ENCODE measurements at places on chromosomes 6 and 20.
A peak's percentile ranks its signal among the peaks of the same experiment; 100 is the strongest.

- no peak for DNase-seq
These were observed 66.2 kb downstream of the SCML4 start for GRCh38 chr6:107757910-107758309.

- no peak for DNase-seq
These were observed 12.6 kb downstream of the PCMTD2 start for GRCh38 chr20:64268174-64268573.

GRCh38 chr20:41137614-41138474 is 501 bp downstream of the PLCG1 start:
- peak; percentile 73 for DNase-seq

DNA sequence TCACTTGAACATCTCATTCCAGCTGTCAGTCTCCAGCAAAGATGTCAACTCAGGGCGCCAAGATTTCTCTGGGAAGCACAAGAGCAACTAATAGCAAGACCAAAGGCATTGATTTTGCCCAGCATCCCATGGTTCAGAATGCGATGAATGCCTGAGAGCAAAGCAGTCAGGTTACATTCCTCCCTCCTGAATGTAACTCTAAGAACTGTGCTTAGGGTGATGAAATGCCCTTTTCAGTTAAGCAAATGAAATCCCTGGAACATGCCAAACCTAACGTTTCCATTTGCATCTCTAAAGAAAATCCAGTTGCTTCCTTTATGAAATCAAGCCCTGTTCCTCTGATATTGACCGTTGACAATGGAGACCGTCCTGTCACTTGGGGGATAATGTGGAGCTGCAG is 224.0 kb upstream of the PLN start:
- no peak for DNase-seq

GRCh38 chr6:109441069-109441816 is 719 bp downstream of the SMPD2 start:
- peak; percentile 65 for DNase-seq

DNA sequence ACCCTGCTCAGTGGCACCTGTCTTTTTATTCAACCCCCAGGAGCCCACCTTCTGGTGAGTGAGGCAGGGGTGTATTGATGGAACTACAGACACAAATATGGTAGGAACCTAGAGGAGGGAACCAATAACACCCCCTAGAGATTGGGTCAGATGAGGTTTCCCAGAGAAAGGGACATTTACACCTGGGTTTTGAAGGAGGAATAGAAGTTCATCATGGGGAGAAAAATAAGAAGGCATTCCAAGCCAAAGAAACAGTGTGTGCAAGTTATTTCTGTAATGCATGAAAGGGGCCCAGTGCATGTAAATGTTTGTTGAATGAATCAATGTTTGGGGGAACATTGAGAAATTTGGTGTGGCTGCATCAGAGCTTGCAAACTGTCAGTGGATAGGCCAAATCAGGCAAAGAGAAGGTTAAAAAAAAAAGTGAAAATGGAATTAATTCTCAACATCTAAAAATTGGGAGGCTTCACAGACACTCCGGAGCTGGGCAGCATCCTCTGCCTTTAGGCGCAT is 11.1 kb upstream of the KIAA1755 start:
- DNase-seq: no peak

DNA sequence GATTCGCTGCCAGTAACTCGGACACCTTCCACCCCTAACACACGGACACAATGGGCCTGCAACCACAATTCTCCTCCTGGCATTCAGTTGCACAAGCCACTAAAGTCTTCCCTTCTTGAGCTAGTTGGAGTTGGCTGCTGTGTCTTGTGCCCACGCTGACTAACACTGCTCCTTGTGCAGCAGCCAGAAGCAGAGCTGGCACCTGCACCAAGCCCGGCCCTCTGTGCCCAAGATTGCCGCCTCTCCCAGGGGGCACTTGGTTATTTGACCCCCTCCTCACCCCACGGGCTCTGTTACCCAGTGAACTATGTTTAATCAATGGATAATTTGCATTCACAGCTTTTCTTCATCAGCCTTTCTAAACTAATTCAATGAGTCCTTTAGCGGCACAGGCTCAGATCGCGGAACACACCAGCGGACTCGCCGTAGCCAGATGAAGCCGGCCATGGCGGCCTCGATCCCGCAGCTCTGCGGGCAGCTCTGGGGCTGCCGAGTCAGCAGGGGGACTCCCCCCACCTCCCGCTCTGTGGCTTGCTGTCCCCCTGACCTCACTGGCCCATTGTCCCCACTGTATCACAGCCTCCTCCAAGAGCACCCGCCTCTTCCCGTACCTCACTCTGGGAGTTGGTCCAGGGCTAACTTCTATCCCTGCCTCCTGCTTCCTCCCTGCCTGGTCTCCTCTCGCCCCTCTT is 94.8 kb upstream of the AFDN start:
- DNase-seq: no peak

DNA sequence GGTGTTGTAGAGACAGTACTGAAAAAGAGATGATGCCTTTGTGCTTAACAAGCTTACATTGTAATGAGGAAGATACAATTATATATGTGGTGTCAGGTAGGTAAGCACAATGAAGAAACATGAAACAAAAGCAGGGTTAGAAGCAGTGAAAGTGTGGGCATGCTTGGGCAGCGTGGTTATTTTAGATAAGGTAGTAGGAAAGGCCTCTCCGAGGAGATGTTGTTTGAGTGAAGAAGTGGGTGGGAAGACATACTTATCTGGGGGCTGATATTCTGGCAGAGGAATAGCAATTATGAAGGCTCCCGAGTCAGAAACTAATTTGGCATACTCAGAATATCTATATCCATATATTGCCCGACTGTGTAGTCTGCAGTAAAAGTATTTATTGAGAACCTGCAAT is 4.7 kb downstream of the CDKAL1 start:
- DNase-seq: no peak

DNA sequence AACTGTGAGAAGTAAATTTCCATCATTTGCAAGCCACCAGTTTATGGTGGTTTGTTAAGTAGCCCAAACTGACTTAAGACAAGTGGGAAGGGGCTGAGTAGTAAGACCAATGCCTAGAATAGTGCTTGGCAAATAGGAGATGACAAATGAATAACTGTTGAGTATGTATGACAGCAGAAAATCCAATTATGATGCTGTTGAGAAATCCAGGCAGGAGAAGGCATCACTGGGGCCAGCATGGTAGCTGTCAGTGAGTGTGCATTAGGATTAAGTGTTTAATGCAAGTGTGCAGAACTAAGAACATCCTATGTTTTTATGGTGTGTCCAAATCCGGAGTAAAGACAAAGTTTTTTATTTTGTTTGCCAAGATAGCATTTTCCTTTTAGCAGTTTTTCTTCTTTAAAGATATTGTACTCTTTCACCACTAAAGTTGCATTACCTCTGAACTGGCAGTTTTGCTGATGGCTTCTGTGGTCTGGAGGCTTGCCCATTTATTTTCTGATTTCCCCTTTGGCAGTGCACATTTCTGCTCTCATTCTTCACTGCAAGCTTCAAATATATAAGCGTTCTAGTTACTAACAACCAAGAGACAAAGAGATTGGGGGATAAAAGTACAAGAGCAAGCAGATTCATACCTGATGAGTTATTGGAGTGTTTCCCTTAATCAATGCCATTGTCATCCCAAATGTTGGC is 289.7 kb downstream of the KCNQ5 start:
- DNase-seq: no peak

DNA sequence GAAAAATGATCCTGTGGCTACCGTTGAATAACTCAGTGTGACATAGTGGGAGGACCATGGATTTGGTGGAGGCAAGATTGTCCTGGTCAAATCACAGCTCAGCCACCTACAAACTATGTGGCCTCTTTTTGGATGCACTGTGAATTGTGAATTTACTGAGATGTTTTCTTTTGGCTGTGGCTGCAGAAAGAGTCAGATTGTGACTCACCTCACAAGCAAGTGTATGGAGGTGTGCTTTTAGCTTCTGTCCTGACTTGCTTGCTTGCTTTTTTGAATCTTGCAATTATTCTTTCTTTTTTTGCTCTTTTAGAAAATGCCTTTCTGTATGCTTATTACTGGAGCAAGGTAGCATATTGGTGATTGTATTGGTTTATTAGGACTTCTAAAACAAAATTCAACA is 122.9 kb upstream of the FOXO3 start:
- no peak for DNase-seq

DNA sequence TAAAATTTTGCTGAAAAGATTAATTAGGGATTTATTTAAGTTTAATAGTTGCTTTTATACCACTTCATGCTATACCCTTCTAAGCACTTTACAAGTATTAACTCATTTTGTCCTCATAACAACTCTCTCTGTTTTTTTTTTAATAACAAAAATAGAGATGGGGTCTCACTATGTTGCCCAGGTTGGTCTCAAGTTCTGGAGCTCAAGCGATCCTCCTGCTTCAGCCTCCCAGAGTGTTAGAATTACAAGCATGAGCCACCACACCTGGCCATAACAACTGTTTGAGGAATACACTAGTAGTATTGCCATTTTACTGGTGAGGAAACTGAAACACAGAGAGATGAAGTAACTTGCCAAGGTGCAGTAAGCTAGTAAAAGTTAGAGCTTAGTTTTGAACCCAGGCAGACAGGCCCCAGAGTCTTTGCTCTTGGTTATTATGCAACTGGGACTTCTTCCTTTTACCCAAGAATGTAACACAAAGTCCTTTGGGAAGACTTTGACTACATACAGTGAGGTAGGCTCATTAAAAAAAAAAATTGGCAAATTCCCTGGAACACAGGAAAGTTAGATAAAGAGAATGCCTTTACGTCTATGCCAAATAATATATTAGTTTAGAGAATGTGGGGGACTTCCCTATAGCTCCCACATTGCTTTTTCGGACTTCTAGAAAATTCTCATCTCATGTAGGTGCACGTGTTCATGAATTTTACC is 11.4 kb downstream of the ANKS1A start:
- no peak for DNase-seq

DNA sequence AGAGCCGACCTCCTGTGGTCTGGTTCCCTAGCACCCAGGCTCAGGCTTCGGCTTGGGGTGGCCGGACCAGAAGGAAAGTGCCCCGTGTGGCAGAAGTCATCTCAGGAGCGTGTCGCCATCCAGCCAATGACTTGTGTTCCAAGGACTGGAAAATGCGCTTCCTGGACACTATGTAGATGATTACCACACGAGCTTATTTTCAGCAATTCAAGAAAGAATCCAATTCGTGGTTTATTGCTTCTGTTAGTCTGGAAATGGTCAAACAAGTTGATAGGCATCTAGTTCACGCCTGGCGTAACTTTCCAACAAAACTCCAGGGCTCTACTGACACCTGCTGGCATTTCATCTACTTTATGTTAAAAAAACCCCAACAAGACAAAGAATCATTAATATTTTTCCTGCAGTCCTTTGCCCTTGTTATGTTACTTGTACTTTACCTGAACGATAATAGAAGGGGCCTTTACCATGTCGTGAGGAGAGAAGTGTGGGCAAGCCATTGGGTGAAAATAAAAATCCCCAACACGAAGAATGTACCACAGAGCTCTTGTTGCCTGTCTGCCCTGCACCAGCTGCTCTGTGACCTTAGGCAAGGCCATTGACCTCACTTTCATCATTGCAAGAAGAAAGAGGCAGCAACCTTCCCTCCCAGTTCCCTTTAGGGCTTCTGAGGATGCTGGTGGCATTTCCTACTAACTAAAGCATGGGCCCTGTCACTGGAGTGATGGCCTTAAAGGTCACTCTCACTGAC is 154.7 kb upstream of the LAMP5 start:
- DNase-seq: peak; percentile 23

DNA sequence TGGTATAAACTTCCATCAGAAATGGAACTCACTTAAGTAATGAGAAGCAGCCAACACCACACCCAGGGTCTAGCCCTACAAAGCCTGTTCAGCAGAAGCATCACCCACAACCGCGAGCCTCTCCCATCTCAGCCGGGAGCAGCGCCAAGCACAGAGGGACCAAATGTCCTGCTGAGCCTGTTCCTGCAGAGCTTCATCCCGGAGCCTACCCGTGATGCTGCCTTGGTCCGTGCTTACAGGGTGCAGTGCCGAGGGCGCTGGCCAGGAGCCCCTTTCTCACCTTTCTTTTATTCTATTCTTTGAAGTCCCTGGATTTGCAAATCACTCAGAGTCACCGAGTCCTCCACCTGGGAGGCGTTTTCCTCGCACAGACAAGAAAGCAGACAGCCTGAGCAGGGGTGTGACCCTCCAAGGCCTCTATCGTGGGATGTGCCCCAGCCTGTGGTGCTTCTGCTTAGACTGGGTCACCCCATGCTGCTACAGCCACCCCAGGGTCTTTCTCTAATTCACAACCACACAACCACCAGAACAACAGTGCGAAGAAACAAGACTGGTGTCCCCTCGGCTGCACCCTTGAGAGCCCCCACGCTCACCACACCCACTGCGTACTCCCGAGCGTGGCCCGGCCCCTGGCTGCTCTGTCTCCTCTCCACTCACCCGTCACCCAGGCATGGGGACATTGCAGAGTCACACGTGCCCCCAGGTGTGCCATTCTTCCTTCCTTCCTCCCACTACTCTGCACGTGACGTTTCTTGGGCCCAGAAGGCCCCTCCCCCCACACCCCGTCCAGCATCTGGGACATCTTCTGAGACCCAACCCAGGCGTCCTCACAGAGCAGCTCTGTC is 92.2 kb upstream of the MPC1 start:
- DNase-seq: no peak

DNA sequence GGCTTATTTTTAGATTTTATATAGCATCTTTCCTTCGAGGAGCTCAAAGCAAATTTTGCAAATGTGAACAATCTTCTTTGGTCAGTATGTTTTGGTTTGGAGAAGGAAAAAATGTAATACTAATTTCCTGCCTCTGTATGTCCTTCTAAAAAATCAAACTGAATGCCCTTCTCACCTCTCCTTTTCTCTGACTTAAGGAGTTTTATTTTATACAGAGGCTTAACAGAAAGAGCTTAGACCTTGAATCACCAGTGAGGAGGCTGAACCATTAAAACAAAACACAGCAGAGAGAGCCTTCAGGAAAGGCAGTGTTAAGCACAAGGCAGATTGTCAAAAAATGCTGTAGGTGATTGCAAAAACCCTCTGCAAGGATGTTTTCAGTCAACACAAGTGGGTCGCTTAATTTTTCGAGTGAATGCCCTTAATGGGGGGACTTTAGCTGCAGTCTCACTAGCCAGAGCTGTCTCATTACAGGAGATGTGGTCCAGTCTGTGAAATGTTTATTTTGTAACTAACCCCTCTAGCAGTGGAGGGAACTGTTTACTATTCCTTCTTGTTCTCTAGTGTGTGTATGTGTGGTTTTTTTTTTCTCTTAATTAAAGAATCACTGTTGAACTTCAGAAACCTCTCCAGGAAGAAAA is 481.3 kb upstream of the CITED2 start:
- DNase-seq: no peak

DNA sequence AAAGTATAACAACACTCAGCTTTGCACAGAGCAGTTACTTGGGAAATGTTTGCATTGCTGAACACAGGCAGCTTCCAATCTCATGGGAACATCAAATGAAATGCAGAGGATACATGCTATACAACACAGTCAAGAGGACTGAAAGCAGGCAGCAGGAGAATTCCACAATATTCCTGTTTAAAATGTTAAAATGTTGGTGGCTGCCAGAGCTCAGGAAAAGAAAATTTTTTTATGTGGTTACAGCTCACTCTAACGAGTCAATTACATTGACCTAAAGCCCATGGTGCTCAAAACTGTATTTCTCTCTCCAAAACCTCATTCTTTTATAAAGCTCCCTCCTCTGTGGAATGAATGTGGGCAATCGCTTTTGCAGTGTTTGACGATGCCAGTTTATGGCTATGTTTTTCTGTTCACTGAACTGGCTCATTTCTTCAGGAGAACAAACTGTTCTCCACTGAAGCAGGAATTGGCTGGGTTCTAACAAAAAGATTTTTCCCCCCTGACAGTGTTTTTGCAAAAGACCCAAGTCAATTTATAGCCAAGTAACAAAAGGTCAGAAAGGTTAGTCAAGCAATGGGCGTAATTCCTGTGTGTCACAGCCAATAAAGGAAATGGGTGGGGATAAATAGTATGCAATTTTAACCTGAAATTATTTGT is 69.0 kb downstream of the ZHX3 start:
- DNase-seq: no peak

Data from WERI-Rb-1 (cell line).